ENCODE measurements at places on chromosomes 11 and 22.

- DNase-seq = no peak
- H3K27me3 ChIP-seq = no peaks in the 10 kb centered on the region
- no peaks in the 10 kb centered on the region for H3K36me3 ChIP-seq
- H3K27ac ChIP-seq = no peak overlapping the region
Observed at GRCh38 chr22:37801946-37802309, 5.8 kb upstream of the GCAT start.

DNA sequence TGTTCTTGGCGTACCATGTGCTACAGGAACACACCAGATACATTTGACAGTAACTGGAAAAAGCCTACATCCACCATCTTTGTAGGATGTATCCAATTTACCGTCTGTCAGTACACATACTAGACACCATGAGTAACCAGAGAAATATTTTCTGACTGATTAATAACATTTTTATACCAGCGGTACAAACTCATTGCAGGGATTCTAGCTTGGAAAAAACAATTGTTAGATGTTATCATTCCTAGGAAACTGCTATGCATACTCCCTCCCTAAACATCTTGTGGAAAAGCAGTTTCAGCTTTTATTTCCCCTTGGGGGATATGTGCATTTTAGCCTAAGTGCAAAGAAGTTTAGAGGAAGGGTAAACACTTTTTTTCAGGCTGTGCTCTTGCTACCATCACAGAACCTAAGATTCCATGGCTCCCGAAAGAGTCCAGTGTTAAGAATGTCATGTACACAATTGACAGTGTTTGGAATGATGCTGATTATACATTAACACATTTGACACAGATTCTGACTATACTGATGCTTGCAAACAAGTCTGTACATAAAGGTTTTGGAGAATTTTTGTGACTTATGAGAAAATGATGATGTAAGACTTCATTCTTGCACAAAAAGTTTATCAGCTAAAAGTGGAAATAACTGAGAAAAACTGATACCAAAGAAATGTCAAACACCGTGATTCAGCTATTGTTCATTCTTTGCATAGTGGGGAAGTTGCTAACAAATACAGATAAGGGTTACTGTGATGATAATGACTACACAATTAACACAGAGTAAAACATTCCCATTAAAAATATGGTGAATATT is 23.7 kb downstream of the NCF4 start:
- no peak overlapping the region for H3K27ac ChIP-seq
- no peak overlapping the region for H3K4me3 ChIP-seq
- H3K4me1 ChIP-seq = no peaks in the 10 kb centered on the region
- H3K27me3 ChIP-seq = peaks cover 11% of the 10 kb centered on the region

GRCh38 chr11:9210922-9211320 is 54.2 kb downstream of the DENND5A start:
- peaks cover 17% of the 10 kb centered on the region for H3K4me1 ChIP-seq
- no peak overlapping the region for H3K4me3 ChIP-seq
- peak; percentile 48 for DNase-seq
- H3K36me3 ChIP-seq = no peaks in the 10 kb centered on the region

GRCh38 chr22:22907551-22908494 is 20.2 kb downstream of the IGLL5 start:
- H3K36me3 ChIP-seq = no peaks in the 10 kb centered on the region
- H3K27me3 ChIP-seq = peaks cover 10% of the 10 kb centered on the region
- H3K4me3 ChIP-seq = no peak overlapping the region
- H3K27ac ChIP-seq = no peak overlapping the region

DNA sequence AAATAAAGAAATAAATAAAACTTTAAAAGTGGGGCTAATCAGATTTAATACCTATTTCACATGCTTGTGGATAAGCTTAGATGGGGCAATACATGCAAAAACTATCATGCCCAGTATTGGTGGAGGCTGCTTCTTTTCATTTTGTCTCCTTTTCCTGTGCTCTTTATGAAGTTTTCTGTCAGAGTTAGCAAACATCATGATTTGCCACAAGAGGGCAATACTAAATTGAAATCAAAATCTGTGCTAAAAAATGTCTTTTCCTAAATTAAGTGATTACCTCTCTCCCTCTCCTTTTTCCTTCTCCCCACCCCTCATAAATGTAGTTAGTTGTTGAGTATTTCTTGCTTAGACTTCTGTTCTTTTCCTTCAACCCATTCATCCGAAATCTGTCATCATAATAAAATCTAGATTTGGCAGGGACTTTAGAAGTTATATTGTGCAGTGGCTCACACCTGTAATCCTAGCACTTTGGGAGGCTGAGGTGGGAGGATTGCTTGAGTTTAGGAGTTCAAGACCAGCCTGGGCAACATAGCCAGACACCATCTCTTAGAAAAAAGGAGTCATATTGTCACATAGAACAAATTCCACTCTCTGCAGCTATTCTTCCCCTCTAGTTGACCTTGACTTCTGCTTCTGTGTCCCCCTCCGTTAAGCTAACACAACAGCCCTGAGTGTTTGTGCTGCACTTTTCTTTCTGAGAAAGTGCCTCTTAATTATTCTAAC is 4.7 kb upstream of the ARHGAP42 start:
- H3K27me3 ChIP-seq = no peaks in the 10 kb centered on the region
- H3K4me3 ChIP-seq = no peak overlapping the region
- no peak overlapping the region for H3K27ac ChIP-seq
- peak; percentile 46 for DNase-seq
- H3K36me3 ChIP-seq = no peaks in the 10 kb centered on the region

All from IMR-90 (cell line).